ENCODE measurements at places on chromosomes 4 and X.

GRCh38 chr4:128519163-128519830 lies 231.7 kb upstream of the PGRMC2 start:
- peak; percentile 53 for DNase-seq

DNA sequence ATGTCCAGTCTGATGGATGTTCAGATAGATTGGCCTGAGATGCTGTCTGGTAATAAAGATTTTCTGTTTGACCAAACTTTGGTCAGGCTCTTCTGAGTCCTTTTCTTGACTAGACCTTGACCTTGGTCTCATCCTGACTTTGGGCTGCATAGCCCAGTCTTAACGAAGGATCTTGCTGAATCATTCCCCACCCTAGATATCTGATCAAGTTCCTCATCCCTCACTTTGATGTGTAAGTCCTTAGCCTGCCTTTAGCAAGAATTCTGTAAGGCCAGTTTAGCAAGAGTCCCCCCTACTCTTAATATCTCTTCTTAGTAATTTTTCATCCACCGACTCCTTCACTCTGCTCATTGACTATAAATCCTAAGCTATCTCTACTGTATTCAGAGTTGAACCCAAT lies 244.4 kb upstream of the JADE1 start:
- DNase-seq: no peak

GRCh38 chr4:18366892-18367291 lies 345.3 kb upstream of the LCORL start:
- DNase-seq: no peak

GRCh38 chrX:30870572-30870971 lies 18.5 kb downstream of the TAB3 start:
- no peak for DNase-seq

- peak; percentile 91 for DNase-seq
Observed at GRCh38 chr4:8303485-8304281, 34.1 kb downstream of the HTRA3 start.

GRCh38 chr4:177323416-177323815 lies 13.7 kb downstream of the NEIL3 start:
- DNase-seq: no peak

DNA sequence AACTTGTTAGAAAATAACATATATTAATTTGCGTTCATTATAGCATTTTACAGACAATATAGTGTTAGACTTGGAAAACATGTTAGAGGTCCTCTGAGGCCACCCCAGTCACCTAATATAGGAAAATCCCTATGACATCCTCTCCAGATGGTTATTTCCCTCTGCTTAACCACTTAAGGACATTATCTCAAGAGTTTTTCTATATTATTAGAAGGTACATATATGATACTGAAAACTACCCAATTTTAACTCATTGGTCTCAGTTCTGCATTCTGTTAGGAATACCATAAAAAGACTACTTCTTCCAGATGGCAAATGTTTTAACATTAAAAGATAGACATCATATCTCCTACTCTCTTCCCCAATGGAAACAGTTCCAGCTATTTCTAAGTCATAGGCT lies 21.4 kb downstream of the PTPN13 start:
- no peak for DNase-seq

- DNase-seq: no peak
Observed at GRCh38 chr4:133156556-133156955, 7.5 kb downstream of the PCDH10 start.

Measured in fibroblast of skin of abdomen (primary cell).